ENCODE measurements at places on chromosomes 2 and 18.

GRCh38 chr18:79010802-79011201, 31.2 kb downstream of the SALL3 start:
- DNase-seq, result no peak

DNA sequence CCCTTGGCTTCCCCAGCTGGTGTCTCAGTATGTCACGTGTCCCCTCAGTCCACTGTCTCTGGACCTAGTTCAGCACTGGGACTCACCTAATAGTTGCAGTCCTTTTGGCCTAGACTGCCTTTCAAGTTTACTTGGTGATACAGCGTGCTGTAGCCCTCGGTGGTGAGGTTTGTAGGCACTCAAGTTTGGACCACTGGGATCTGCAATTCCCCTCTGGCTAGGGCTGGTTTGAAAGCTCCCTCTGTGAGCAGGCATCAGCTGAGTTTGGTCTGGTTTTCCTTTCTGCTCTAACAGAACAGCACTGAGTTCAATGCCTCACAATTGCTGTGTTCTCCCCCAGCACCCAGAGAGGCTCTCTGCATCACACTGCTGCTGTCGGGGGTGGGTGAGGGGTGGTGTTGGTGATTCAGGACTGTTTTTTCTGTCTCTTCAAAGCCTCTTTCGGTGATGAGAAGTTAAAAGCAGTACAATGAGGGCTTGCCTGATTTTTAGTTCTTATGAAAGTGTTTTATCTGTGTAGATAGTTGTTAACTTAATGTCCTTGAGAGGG, 494.2 kb downstream of the TDRD15 start:
- no peak for DNase-seq

DNA sequence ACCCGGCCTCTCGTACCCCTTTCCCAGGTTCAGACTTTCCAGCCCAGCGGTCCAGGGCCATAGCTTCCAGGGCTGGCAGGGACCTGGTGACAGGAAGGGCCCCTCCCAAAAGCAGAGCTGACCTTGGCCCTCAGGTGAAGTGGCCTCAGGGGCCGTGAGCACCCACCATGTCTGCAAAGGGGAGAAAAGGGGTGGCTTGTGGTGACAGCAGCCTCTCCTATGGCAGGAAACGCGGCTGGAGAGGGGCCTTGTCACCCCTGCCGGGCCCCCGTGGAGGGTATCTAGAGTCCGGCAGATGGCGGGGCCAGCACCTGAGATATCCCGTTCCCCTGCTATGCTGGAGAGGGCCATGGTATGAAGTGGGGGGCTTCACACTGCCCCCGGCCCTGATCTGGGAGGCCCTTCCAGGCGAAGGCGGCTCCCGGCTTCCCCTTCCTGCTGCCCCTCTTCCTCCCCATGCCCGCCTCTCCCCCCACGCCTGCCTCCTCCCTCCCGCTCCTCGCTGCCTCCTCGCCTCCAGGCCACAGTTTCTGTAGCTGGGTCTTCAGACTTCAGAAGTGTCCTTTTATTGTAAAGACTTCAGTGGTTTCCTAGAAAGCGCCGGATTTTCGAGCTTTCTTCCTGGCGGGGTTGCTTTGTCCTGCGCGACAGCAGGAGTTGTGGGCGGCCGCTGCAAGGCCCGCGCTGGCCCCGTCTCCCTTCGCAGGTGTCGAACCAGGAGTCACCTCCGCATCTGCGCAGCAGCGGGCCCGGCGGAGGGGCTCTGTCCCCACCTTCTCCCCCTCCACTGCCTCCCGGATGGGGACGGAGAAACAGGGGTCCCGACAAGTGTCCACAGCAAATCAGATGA, 240.5 kb upstream of the MYT1L start:
- DNase-seq, result no peak

GRCh38 chr18:21163647-21164547, 52.3 kb upstream of the ROCK1 start:
- no peak for DNase-seq

- no peak for DNase-seq
These were observed 113.5 kb downstream of the CCDC178 start for GRCh38 chr18:33326975-33327374.

DNA sequence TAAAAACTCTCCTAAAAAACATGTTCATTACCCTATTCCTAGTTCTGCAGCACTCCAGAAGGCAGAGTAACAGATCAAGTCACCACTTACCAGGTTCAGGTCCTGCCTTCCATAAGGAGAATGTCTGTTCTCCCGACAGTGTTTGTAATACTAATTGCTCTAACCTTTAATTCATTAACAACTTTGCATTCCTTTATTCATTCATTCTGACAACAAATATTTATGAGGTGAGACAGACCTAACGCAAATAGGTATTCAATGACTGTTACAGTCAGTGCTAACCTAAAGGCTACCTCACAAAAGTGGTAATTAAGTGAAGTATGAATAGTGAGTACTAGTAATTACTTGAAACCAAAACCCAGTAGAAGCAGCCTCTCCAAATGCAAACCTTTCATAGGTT, 224.0 kb downstream of the AFF3 start:
- no peak for DNase-seq

GRCh38 chr2:159960414-159960813, 102.0 kb downstream of the PLA2R1 start:
- DNase-seq, result no peak

- no peak for DNase-seq
These were observed 37.1 kb downstream of the BCL11A start for GRCh38 chr2:60516383-60516811.

DNA sequence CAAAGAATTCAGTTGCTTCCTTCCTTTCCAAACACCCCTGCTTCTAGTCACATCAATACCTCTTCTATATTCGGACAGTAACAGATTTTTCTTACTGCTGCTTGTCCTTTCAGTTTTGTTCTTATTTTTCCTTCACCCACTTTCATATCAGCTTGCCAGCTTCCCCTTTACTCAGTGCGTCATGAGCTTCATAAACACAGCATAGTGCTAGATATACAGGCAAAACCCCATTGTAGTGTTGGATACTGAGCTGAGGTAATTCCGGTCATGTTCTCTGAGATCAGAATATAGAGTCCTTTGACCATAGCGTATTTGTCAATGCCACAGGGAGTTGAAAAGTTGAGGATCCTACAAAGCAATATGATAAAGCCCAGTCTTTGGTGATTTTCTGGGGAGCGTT, 2.4 kb downstream of the FARP2 start:
- no peak for DNase-seq

- no peak for DNase-seq
These were observed 286.8 kb downstream of the CLIP4 start for GRCh38 chr2:29401994-29402393.

- DNase-seq, result no peak
These were observed 393.1 kb upstream of the PIK3C3 start for GRCh38 chr18:41561961-41562360.

- no peak for DNase-seq
These were observed 100.6 kb upstream of the APCDD1 start for GRCh38 chr18:10353791-10354190.

- no peak for DNase-seq
These were observed 723.2 kb downstream of the DPP10 start for GRCh38 chr2:115165529-115166109.

- DNase-seq, result no peak
These were observed 3.8 kb upstream of the GATA6 start for GRCh38 chr18:22165603-22166068.

DNA sequence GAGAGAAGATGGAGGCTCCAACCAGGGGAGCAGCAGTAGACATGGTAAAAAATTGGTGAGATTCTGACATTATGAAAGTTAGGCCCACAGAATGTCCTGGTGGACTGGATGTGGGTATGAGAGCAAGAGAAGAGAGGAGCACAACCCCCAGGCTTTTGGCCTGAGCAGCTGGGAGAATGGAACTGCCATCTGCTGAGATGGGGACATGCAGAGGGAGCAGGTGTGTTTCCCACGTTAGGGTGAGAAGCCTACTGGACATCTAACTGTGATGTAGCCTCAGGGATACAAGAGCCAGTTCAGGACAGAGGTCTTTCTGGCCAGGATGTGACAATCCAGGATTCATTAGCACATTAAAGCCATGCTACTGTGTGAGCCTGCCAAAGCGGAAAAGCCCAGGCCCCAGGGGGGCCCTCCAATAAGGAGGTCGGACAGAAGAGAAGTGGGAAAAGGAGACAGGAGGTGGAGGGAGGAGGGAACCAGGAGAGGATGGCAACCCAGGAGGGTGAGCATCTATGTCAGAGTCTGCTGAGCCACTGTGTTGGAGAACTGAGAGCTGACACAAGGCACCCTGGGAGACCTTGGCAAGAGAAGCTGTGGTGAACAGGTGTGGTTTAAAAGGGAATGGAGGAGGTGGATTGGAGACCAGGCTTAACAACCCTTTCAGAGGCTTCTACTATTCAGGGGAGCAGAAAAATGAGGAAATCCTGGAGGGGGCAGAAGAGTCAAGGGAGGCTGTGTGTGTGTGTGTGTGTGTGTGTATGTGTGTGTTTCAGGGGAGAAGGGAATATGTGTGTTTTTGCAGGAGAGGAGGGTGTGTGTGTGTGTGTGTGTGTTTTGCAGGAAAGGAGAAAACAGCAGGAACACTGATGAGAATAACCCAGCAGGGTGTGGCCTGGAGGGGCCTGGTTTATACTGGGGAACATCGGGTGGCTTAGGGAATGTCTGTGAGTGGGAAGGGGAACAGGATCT, 10.5 kb downstream of the CYB5A start:
- no peak for DNase-seq

- no peak for DNase-seq
These were observed 43.9 kb downstream of the SS18 start for GRCh38 chr18:26046419-26047077.

GRCh38 chr2:133130548-133131246, 437.6 kb downstream of the NCKAP5 start:
- no peak for DNase-seq

DNA sequence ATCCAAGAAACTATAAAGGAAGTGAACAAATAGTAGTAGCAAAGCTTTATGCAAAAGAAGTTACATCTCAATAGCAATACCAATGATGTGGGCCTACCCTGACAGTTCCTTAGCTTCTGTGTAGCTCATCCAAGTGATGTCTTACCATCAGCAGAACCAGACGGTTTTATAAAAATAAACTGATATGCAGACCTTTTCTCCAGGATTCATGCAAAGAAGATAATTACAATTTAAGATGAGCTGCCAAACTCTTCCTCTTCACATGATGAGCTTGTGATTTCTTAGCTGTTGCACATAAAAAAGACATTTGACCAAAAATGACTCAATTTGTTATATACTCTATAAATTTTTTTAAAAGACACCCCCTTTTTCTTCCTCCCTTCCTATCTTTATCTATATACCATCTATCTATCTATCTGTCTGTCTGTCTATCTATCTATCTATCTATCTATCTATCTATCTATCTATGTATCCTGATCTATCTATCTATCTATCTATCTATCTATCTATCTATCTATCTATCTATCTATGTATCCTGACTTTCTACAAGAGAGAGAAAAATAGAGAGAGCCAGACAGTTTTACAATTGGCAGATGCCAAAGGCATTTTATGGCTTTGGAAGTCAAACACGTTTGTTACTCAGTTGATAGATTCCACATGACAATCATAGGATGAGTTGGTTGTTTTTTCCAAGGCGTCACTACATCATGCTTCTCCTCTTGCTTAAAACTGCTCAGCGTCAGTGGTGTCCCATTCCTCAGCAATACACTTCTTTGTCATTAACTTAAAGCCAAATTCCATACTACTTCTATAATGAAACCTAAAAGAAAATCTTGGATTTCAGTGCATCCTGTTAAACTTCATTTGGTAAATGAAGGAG, 65.9 kb upstream of the ACTR3 start:
- DNase-seq, result no peak

All from stimulated activated CD4-positive, alpha-beta T cell treated with anti-CD3 and anti-CD28 coated beads, Interleukin-4, amount 100 ng/mL, for 1 hour (primary cell).